ENCODE measurements at places on chromosomes 5 and 9.

- no peak overlapping the region for H3K4me3 ChIP-seq
- H3K36me3 ChIP-seq = no peaks in the 10 kb centered on the region
- no peaks in the 10 kb centered on the region for H3K4me1 ChIP-seq
- H3K27me3 ChIP-seq = no peaks in the 10 kb centered on the region
- H3K27ac ChIP-seq = no peak overlapping the region
- DNase-seq = no peak
Measured at GRCh38 chr5:54769746-54770145, 215.6 kb downstream of the ESM1 start.

DNA sequence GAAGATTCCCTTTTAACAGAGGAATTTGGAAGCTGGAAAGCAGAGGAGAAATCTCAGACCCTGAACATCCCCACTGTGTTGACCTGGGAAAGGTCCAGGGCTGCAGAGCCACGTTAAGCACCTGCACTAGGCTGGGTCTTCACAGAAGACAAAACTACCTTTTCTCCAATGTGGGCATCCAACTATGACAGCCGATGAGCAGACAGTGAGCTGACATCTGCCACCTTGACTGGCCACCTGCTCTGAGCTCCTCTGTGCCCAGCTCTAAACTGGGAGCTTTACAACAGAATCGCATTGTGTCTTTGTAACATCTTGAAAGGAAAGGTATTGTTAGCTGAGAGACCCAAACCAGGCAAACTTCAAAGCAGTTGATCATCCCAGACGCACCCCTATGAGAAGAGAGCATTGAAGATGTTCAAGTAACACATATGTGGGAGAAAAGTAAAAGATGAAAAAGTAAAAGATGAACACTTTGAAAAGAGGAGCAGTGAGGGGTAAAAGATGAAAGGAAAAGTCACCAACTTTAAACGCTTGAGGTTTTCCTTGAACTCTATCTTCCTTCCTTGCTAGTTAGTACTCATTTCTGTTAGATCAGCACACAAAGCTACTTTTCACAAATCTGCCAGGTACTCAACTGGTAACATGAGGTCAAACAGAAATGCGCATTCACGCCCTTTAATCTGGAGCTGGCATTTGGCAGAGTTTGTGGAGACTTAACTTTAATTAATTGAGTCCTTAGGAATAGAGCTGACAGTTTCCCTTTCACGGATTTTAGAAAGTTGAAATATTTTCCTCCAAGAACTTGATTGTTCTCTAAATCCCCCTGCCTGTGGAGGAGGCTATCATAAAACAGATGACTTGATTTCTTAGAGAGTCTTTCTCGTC lies 53.2 kb upstream of the CTXN3 start:
- H3K4me3 ChIP-seq = no peak overlapping the region
- H3K27me3 ChIP-seq = no peaks in the 10 kb centered on the region
- H3K27ac ChIP-seq = no peak overlapping the region
- H3K36me3 ChIP-seq = no peaks in the 10 kb centered on the region

DNA sequence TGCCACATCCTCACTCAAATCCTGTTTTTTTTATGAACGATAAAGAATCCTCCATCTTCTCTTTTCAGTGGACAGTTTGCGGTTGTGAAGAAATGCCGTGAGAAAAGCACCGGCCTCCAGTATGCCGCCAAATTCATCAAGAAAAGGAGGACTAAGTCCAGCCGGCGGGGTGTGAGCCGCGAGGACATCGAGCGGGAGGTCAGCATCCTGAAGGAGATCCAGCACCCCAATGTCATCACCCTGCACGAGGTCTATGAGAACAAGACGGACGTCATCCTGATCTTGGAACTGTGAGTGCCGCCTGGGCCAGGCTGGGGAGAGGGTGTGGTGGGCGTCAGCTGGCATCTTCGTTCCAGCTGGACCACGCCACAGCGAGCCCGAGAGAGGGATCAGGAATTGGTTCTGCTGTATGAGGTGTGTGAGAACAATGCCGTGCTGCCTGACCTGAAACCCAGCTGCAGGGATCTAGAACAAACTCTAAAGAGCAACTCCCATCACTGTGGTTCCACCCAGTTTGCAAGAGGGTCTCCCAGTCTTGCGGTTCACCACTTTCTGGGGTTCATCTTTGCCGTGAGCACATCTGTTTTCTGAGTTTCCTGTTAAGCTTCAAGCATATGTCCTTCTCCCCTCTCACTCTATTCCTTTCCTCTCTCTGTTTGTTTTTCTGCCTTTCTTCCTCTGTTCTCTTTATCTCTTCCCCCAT lies 107.4 kb downstream of the DAPK1 start:
- no peak overlapping the region for H3K4me3 ChIP-seq
- no peak for DNase-seq
- no peaks in the 10 kb centered on the region for H3K27me3 ChIP-seq
- H3K4me1 ChIP-seq = peaks cover 67% of the 10 kb centered on the region

DNA sequence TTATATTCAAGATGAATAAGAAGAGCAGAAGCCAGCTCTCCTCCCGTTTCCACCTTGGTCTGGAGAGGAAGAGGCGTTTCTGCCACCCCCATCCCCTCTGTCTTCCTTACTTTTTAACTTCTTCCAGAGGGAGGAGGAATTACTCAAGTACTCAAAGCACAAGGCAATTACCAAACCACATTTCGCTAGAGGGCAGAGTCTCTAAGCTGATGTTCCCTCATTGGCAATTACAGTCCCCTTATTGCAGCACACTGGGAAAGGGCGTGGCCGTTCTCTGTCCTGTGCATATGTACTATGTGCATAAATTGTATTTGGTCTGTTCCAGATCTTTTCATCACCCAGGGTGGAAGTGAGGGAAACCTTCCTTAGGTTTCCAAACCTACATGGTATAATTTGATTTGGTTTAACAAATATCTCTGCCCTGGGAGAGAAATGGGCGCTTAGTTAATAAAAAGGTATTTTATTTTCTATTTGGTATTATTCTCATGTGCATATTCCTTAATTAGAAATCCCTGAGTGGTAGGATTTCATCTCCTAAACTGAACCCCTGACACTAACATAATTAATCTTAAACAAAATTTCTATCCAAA lies 29.8 kb upstream of the ALDOB start:
- DNase-seq = no peak
- H3K36me3 ChIP-seq = peaks cover 2% of the 10 kb centered on the region
- no peaks in the 10 kb centered on the region for H3K27me3 ChIP-seq
- H3K4me3 ChIP-seq = no peak overlapping the region

- no peak overlapping the region for H3K27ac ChIP-seq
- H3K36me3 ChIP-seq = no peaks in the 10 kb centered on the region
Measured at GRCh38 chr5:148740966-148741742, 85.3 kb upstream of the ADRB2 start.

GRCh38 chr9:116191576-116192415 lies 38.2 kb downstream of the PAPPA start:
- no peak for DNase-seq
- H3K36me3 ChIP-seq = no peaks in the 10 kb centered on the region
- no peaks in the 10 kb centered on the region for H3K4me1 ChIP-seq
- H3K27ac ChIP-seq = no peak overlapping the region
- no peak overlapping the region for H3K4me3 ChIP-seq
- no peaks in the 10 kb centered on the region for H3K27me3 ChIP-seq

DNA sequence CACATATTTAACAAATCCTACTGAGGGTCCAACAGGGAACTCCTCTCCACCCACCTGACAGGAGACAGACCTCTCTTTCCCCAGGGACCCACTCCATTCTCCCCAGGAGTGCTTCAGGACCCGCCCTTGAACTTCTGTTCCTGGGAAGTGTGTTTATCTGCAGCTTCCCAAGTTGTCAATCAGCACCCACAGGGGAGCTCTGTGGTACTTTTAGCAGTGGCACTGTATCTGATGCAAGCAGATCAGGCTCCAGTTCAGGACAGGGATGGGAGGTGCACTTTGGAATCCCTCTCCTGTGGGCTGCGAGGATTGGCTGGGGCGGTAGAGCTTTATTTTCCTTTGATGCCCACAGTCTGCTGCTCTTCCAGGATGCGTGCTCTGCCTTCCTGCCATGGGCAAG lies 8.7 kb downstream of the GALNT10 start:
- H3K27me3 ChIP-seq = no peaks in the 10 kb centered on the region
- H3K4me1 ChIP-seq = peaks cover 44% of the 10 kb centered on the region

DNA sequence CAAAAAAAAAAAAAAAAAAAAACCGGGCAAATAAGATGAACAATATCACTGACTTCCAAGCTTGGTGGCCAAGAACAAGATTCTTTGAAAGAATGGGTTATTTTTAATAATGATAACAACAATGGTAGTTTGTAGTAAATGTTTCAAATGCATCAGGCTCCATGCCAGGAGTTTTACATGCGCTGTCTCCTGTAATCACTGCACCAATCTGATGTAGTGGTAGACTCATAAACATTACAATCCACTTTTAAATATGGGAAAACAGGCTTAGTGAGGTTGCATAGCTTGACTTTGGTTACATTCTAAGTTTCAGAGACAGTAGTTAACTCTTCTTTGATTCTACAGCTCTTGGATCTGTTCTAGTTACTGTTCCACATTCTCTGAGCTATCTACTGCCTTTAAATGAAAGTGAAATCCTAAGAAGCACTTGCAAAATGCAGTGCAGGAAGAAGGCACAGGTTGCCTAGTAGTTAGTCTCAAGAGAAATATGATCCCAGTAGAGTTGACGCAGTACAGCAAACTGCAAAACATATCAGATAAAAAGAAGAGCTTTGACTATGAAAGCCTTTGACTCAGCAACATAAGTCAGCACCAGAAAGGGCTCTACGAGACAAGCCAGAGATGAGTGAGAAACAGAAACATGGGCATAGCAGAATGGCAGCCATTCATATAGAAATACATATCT lies 62.1 kb downstream of the PDE4D start:
- H3K36me3 ChIP-seq = no peaks in the 10 kb centered on the region
- H3K27ac ChIP-seq = no peak overlapping the region
- no peak for DNase-seq
- no peaks in the 10 kb centered on the region for H3K4me1 ChIP-seq
- H3K27me3 ChIP-seq = peaks cover 3% of the 10 kb centered on the region

DNA sequence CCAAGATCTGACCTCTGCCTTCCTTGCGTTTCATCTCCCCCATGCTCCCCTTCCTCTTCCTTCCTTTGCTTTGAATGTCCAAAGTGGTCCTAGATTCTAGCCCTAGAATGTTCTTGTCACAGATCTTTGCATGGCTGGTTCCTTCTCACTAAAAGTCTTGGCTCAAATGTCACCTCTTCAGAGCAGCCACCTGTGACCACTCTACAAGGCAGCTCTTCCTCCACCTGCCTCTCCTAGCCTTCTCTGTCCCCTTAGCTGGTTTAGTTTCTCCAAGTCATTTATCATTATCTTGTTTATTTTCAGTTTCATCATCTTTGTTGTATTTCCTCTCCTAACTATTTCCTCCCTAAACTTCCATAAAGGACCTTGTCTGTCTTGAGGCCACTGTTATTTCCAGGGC lies 7.1 kb upstream of the OCLN start:
- no peaks in the 10 kb centered on the region for H3K4me1 ChIP-seq
- no peak overlapping the region for H3K27ac ChIP-seq
- no peaks in the 10 kb centered on the region for H3K36me3 ChIP-seq
- H3K4me3 ChIP-seq = no peak overlapping the region
- DNase-seq = no peak
- peaks cover 31% of the 10 kb centered on the region for H3K27me3 ChIP-seq

DNA sequence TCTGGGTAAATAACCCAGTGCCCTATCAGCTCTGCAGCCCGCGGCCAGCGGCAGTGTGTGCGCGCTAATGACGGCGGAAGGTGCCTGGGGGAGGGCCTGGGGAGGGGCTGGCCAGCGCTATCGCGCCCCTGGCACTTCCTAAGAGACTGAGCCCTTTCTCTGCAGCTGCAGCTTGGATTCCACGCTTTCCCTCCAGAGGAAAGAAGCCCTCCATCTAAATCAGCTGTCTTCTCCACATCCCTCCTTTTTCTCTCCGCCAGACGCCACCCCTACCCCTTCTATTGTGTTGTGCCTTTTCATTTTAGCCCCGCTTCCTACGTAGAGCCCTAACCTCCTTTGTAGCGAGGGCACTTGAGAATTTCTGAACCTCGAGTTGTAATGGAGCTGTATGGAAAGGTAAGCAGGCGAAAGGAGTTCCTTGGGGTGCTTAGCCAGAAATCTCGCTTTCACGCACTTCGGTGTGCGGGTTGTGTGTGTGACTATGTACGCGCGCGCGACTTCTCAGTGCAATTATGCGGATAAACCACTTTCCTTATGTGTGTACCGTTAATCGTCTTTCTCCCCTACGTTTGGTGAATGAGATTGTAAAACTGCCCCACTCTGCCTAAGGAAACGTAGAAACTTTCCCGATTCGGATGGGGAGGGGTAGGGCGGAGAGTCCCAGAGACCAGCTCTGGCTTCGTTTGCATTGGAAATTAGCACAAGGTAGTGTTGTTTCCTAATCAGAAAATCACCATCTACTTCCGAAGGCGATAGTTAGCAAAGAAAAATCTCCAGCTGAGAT lies 664 bp upstream of the RAB3C start:
- peak overlapping the region; percentile 98 for H3K4me3 ChIP-seq
- peaks cover 50% of the 10 kb centered on the region for H3K27me3 ChIP-seq
- DNase-seq = peak; percentile 25

GRCh38 chr9:90301277-90301653 lies 341.4 kb downstream of the DIRAS2 start:
- peaks cover 2% of the 10 kb centered on the region for H3K27me3 ChIP-seq
- H3K4me3 ChIP-seq = no peak overlapping the region
- peaks cover 4% of the 10 kb centered on the region for H3K4me1 ChIP-seq

DNA sequence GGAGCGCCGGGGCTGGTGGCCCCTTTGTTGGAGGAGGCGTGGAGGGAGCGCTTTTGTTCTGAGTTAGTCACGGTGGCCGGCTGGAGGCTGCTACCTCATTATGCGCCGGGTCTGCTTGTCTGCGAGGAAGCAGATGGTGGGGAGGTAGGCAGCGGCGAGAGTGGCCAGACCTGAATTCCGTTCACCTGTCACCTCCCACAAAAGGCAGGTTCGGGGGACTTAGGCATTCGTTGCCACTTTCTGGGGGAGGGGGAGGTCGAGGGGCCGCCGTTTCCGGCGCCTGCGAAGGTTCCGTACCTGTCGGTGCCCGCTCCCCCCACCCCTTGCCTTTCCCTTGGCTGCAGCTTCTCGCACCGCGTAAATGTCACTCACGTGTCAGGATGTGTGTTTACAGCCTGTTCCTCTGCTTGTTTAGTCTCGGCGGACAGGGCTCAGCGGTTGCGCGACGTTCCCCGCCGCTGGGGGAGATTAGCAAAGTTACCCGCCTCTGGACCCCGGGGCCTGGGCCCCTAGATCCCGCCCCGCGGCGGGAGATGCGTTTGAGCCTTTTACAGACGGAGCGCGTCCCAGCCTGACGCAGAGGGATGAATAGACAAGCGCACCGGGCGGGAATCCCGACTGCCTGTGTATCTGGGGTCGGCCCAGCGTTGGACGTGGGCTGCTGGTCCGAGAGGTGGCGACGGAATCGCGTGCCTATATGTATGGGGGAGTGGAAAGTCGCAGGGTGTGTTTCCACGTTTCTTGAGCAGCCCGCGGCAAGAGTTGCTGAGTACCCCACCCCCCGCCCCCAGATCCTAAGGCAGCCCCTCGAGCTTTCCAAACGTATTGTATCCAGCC lies 2.7 kb upstream of the LHX2 start:
- no peak for DNase-seq
- no peak overlapping the region for H3K27ac ChIP-seq
- no peaks in the 10 kb centered on the region for H3K36me3 ChIP-seq
- peaks cover 96% of the 10 kb centered on the region for H3K27me3 ChIP-seq

GRCh38 chr5:94830520-94830919 lies 212.1 kb downstream of the SLF1 start:
- H3K4me3 ChIP-seq = no peak overlapping the region
- peaks cover 3% of the 10 kb centered on the region for H3K4me1 ChIP-seq
- no peak for DNase-seq
- H3K27ac ChIP-seq = no peak overlapping the region
